ENCODE measurements at places on chromosomes 13 and 19.

DNA sequence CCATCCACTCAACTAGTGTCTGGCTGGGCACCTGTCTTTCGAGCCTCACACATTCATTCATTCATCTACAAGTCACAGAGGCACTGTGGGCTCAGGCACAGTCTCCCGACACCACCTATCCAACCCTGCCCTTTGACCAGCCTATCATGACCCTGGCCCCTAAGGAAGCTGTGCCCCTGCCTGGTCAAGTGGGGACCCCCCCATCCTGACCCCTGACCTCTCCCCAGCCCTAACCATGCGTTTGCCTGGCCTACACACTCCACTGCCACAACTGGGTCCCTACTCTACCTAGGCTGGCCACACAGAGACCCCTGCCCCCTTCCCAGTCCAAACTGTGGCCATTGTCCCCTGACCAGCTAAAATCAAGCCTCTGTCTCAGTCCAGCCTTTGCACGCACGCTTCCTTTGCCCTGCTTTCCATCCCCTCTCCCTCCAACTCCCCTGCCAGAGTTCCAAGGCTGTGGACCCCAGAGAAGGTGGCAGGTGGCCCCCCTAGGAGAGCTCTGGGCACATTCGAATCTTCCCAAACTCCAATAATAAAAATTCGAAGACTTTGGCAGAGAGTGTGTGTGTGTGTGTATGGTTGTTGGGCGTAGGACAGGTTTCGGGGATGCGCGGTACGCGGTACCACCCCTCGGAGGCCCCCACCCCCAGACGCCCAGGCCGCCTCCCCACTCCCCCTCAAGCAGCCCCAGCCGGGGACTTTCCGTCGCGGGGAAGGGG, 404 bp upstream of the IL27RA start:
- no peak overlapping the region for H3K27ac ChIP-seq
- no peak for DNase-seq
- no peaks in the 10 kb centered on the region for H3K36me3 ChIP-seq

- H3K4me3 ChIP-seq = no peak overlapping the region
- H3K36me3 ChIP-seq = no peaks in the 10 kb centered on the region
- DNase-seq = no peak
Measured at GRCh38 chr13:79530270-79530669, 49.3 kb downstream of the NDFIP2 start.

- H3K27ac ChIP-seq = no peak overlapping the region
- no peak for DNase-seq
Measured at GRCh38 chr13:64925284-64925683, 2304.9 kb downstream of the PCDH9 start.

- no peak for DNase-seq
- H3K4me3 ChIP-seq = peak overlapping the region; percentile 53
- H3K27me3 ChIP-seq = peaks cover 2% of the 10 kb centered on the region
- H3K4me1 ChIP-seq = peaks cover 3% of the 10 kb centered on the region
Measured at GRCh38 chr13:43785650-43786471, 911 bp downstream of the ENOX1 start.

GRCh38 chr19:22612316-22612715, 21.8 kb upstream of the ZNF492 start:
- no peak for DNase-seq
- no peaks in the 10 kb centered on the region for H3K4me1 ChIP-seq
- H3K27me3 ChIP-seq = no peaks in the 10 kb centered on the region
- no peak overlapping the region for H3K4me3 ChIP-seq

DNA sequence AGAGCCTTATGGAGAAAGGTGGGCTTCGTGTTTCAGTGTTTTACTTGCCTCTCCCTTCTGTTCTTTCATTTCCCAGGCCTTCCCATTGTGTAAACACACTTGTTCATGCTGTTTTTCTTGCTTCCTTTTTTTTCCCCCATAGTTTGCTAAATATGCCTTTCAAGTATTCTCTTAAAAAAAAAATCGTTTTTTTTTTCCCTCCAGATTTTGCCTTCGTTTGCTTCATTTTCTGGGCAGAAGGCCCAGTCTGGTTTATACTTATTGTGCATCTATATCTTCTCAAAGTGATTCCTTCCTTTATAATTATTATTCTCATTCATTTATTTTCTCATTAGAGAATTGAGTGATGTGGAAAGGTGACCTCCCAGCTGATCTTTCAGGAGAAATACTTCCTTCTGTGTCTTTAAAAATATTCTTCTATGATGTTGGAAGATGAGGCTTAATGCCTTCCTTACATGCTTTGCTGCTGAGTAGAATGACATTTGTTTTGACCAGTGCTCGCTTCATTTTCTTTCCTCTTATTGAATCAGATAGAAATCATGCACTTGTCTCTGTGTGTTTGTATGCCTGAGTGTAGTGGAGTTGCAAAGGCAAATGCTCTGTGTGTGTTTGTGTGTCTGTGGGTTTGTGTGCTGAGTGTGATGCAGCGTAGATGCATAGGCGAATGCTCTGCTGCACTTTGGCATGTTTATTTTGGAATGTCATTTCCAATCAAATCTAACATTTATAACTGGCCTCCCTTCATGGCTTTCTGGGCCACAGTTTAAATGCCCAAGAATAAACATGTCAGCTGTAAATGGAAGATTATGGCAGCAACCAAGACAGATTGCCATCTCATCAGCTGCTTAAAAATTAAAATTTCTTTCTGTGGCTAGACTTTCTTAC, 591.4 kb downstream of the FGF9 start:
- no peaks in the 10 kb centered on the region for H3K36me3 ChIP-seq
- no peak overlapping the region for H3K27ac ChIP-seq
- DNase-seq = no peak
- H3K4me3 ChIP-seq = no peak overlapping the region
- no peaks in the 10 kb centered on the region for H3K27me3 ChIP-seq
- H3K4me1 ChIP-seq = no peaks in the 10 kb centered on the region

GRCh38 chr19:46181388-46181779, 33.3 kb downstream of the IGFL2 start:
- no peak overlapping the region for H3K27ac ChIP-seq
- DNase-seq = no peak
- no peaks in the 10 kb centered on the region for H3K36me3 ChIP-seq
- H3K27me3 ChIP-seq = no peaks in the 10 kb centered on the region
- no peak overlapping the region for H3K4me3 ChIP-seq
- H3K4me1 ChIP-seq = no peaks in the 10 kb centered on the region

- no peaks in the 10 kb centered on the region for H3K27me3 ChIP-seq
- no peaks in the 10 kb centered on the region for H3K36me3 ChIP-seq
- H3K4me1 ChIP-seq = no peaks in the 10 kb centered on the region
- no peak overlapping the region for H3K27ac ChIP-seq
- DNase-seq = no peak
- H3K4me3 ChIP-seq = no peak overlapping the region
Measured at GRCh38 chr19:31174948-31175347, 174.3 kb downstream of the TSHZ3 start.

GRCh38 chr13:33299626-33300025, 14.1 kb upstream of the STARD13 start:
- no peaks in the 10 kb centered on the region for H3K27me3 ChIP-seq
- no peak overlapping the region for H3K4me3 ChIP-seq
- no peaks in the 10 kb centered on the region for H3K4me1 ChIP-seq

Measured in Panc1 (cell line).